ENCODE measurements at places on chromosomes 6 and 20.
A peak's percentile ranks its signal among the peaks of the same experiment; 100 is the strongest.

DNA sequence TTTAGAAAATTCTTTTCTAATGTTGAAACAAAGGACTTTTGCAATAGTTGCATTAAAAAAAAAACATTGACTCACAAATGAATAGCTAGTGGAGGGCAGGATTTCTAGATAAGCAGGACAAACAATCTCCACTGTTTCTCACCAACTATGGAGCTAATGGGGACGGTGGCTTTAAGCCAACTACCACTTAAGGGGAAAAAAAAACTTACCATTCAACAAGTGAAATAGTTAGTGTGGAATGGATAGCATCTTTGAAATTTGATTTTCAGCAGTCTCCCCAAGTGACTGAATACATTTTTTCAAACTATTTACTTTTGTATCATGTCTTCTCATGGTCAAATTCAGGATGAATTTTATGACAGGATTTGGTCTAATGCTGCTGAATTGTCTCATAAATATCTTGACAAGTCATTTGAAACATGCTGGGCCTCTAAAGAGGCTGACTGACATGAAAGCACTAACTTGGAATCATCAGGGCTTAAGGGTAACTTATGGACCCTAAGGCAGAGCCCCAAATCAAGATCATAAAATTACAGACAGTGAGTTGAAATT is 100.5 kb downstream of the EYA4 start:
- no peak for DNase-seq

DNA sequence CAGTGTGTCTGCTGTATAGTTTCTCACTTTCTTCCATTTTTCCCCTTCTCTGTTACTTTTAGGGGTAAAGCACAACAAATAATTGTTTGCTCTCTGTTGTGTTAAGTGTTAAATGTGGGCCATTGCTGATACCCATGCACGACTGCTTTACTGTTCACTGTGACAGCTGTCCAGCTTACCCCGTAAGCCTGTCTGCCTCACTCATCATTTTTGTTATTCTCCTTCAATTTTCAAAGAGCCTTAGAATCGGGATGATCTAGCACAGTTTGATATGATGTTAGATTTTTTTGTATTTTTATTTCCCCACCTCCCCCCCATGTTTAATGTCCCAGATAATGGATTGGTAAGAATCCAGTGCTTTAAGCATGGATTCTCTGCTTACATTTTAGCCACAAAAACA is 41.2 kb upstream of the MLIP start:
- DNase-seq, result no peak

DNA sequence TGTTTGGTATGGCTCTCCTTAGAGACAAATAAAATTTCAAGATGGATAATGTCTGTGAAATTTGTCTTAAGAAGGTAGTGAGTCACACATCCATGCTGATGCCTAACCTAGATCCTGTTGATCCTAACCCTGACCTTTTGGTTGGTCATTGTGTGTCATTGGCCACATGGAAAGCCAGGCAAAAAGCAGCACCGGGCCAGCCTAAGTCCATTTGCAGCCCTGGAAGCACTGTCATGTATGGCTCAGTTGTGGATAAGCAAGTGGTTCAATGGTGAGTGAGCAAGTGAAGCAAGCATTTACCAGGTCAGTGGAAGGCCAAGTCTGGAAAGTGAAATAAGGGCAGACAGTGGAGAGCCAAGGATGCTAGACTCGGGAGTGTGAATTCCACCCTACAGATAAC is 12.1 kb upstream of the XRN2 start:
- no peak for DNase-seq

- DNase-seq, result no peak
These were observed 85.9 kb downstream of the FBXO5 start for GRCh38 chr6:152896923-152897322.

DNA sequence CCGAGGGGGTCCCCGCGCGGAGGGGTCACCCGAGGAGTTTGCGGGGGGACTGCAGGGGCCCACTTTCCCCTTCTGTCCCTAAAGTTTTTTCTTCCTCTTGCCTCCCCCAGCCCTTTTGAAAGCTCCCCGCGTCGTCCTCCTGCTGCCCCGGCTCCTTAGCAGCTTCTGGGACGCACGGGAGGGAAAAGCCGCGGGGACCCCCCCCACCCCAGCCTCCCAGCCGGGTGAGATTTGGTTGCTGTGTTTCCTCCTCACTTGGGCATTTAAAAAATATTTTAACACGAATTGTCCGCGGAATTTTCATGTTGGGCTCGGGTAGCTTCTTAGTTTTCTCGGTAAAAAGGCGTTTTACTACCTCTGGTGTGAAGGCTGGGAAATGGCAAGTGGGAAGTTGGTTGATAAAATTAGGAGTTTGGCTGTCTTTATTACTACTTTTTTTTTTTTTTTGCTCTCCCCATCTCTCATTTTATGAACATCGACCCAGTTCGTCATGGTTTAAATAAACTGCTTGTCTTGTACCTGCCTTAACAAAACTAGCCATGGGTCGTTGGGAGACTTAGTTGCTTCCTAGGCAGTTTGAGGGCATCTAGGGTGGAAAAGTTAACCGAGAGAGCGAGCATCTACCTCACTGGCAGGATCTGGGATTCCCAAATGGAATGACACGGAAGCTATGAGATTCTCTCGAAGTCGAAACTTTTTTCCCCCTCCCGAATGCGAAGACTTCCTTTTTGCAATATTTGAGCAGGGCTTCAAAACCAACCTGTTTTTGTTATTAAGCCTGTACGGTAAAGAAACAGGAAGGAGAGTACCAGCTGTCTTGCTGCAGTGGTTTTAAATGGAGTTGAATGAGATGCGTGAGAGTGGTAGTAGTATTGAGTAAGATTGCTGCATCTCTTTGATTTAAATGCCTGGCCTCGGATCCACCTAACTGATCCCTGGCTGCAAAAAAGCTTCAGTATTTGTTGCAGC is 868 bp downstream of the NCOA3 start:
- DNase-seq, result no peak

- DNase-seq, result no peak
These were observed 14.3 kb downstream of the LYRM4 start for GRCh38 chr6:5246141-5247097.

DNA sequence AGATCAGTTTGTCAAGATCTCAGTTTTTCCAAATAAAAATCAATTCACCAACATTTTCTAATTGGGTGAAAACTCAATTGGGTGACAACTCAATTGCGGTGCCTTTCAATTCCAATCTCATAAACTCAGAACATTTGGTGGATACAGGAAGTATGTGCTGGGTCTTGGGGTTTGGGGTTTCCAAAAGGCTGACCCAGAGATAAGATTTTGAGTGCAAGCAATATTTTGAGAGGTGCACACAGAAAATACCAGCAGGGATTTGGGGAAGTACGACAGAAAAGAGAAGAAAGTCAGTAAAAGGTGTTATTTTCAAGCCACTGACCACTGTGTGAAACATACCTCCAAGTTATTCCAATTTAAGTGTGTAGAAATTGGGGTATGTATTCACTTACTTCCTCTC is 258.0 kb downstream of the PHACTR1 start:
- no peak for DNase-seq

DNA sequence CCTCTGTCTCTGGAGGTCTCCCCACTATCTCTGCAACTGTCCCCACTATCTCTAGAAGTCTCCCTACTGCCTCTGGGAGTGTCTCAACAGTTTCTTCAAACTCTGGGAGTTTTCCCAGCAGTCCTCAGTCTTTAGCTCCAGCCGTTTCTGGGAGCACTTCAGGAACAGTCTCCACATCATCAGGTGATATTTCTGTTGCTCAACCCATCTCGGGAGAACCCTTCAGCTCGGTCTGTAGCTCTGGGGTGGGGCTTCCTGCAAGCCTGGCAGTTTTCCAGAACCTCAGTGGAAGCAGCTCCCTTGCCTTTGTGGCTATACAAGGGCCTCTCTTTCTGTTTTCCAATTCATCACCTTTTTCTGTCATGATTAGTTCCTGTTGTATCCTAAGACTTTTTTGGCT is 3.0 kb upstream of the SFTA2 start:
- no peak for DNase-seq

DNA sequence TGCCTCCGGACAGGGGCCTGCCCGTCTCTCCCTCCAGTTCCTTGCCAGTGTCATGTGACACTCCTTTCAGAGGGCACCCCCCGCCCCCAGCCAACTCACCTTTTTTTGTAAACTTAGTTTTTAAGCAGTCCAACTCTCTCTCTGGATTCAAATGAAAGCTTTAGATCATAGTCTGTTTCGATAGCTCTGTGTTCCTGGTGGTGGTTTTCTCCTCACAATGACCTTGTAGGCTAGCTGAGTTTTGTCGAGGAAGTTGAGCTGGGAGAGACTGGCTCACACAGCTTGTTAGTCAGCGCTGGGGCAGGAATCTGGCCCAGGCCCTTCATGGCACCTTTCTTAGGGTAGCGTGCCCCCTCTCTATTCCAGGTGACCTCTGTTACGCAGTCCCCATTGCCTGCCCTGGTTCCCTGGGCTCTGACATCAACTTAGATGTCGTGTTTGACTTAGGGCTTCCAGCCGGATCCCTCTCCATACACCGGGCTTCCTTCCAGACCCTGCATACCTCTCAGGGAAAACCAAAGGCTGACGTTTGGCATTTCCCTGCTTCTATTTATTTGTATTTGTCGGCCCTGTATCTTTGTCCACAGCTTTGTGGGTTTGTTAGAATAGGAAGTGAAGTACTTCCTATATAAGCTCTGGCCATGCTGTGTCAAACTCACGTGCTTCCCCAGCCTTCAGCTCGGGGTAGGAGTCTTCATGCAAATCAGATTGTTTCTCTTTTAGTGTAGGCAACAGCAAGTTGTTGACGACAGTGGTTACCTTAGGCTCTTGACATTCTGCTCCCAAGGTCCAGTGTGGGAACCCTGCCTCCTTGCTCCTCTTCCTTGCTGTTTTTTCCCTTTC is 12.7 kb downstream of the IGF2R start:
- no peak for DNase-seq

- DNase-seq, result no peak
These were observed 124.2 kb downstream of the CEBPB start for GRCh38 chr20:50314678-50315335.

DNA sequence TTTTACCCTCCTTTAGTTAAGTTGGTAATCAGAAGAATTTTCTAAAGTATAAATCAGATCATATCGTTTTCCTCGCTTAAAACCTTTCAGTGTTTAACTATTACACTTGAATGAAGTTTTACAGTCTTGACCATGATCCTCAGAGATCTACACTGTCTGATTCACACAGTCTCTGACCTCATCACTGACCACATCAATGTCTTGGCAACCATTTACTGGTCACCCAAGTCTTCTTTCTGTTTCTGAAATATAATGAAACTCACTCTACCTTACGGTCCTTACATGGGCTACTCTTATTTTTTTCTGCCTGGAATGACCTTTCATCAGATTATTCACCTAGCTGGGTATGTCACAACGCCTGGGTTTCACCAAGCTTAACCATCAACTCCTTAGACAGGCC is 71.4 kb downstream of the ADGB start:
- no peak for DNase-seq

GRCh38 chr20:34922654-34923381 is 32.8 kb downstream of the GSS start:
- no peak for DNase-seq

DNA sequence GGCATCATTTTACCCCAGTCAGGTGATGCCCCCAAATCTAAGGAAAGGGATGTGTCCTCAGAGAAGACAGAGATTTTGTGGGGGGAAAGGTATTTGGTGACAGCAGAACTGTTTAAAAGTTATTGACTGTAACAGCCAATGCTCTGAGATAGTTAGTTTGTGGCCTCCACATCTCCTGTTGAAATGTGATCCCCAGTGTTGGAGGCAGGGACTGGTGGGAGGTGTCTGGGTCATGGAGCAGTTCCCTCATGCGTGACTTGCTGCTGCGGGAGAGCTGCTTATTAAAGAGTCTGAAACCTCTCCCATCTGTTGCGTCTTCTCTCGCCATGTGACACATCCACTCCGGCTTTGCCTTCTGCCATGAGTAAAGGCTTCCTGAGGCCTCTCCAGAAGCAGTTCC is 282.8 kb upstream of the FOXQ1 start:
- no peak for DNase-seq

GRCh38 chr6:83430611-83431544 is at the start of gene ME1:
Gene ME1, minus strand, starts transcription at chr6:83431051. Its CDS starts 97 bp downstream, at chr6:83430954.
- no peak for DNase-seq

DNA sequence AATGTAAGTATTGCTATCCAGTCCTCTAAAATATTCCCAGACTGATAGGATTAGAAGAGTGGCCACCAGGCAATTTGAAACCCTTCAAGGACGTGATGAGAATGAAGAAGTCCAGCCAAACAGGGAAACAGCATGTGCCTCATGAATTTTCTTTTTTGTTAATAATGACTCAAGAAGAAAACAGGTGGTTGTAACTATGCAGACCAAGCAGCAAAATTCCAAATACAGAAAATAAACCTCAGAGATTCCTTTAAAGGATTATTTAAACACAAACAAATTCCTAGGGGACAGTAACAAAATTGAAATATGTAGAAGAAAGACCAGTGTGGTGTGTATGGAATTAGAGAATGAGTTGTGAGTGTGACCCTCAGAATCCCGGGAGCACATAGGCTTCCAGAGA is 239.2 kb downstream of the KCNQ5 start:
- DNase-seq, result no peak

DNA sequence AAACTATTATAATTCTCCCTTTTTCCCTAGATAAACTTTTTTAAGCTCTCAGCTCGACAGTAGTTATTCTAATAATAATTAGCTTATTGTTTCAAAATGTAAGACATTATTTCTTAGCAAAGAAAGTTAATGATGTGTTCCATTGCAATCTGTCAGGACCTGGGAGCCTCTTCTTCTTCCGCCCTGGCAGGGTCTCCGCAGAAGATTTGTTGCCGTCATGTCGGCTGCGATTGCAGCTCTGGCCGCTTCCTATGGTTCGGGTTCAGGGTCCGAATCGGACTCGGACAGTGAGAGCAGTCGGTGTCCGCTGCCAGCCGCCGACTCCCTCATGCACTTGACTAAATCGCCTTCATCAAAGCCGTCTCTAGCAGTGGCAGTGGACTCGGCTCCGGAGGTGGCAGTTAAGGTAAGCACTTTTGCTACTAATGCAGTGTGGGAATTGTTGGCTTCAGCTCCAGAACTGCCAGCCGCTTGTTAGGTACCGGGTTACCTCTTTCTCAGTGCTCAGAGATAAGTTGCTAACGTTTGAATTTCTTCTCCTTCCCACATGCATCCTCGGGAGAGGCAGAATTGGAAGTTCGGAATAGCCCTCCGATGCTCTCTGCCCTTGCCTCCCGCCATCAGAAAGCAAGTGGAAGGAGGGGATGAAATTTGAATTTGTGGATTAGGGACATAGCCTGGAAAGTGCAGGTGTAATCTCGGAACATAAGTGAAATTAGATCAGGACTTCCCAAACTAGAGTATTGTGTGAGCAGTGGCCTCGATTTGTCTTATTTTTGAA is at the start of gene CDC40:
CDC40 (plus strand) TSS at position 200 of the 781 bp plus-strand sequence; CDS start at position 218, 18 bp downstream.
- DNase-seq, result peak; percentile 57

GRCh38 chr20:52256454-52256853 is 64.9 kb upstream of the ZFP64 start:
- no peak for DNase-seq

DNA sequence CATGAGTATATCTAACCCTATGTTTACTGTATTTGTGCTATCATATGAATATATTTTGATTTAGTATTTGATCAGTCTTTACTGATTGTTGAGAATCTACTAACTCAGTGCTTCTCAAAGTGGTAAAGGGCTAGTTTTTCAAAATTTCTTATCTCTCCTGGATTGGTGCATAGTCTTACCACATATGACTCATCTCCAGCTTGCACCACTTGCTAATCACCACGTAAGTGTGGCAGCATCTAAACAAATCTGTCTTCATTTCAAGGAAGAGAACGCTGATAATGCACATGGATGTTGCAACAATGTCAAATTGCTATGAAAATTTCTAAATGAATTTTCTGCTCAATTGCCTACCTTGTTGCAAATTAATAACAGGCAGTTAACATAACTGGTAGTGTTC is 299.5 kb downstream of the PAX1 start:
- no peak for DNase-seq

- no peak for DNase-seq
These were observed 120.8 kb downstream of the BACH2 start for GRCh38 chr6:90175627-90176538.

Measured in GDM1 (cell line).